ENCODE measurements at places on chromosomes 3 and 15. TPM values are rescaled to one million over a fixed set of nuclear protein-coding genes. Genes with fewer than 3 reads are reported as not detected.

Gene SNRPA1
- 147 TPM for total RNA-seq

Gene CD276
- 2.8 TPM for total RNA-seq

Gene TMEM266
- not detected for total RNA-seq

Gene ZNF502
- total RNA-seq: 0.59 TPM

Gene DPH6
- 13.9 TPM for total RNA-seq

Gene DPPA2
- total RNA-seq: not detected

Gene C3orf85
- not detected for total RNA-seq

Gene ST8SIA2
- total RNA-seq: not detected

Gene GOLGA8S
- 0.80 TPM for total RNA-seq

Gene PGBD4
- 3.8 TPM for total RNA-seq

Gene RAB11A
- 147 TPM for total RNA-seq

Gene CILP
- 0.07 TPM for total RNA-seq

Gene CCR3
- 0.16 TPM for total RNA-seq

Gene ACKR4
- total RNA-seq: not detected

Gene ROBO1
- not detected for total RNA-seq

Gene VILL
- total RNA-seq: 20.2 TPM

Gene MESP2
- not detected for total RNA-seq

Gene GABRB3
- not detected for total RNA-seq

Gene GOLGA8F
- not detected for total RNA-seq

Gene TM4SF18
- not detected for total RNA-seq

Gene ARPP19
- total RNA-seq: 179 TPM

Gene NAALADL2
- total RNA-seq: not detected

Gene ECE2
- not detected for total RNA-seq

Gene RPL14
- total RNA-seq: 2,187 TPM

Measured in T-helper 2 cell treated with Interferon-gamma antibody and Interleukin-4, amounts not matched to agents 100 ng/mL and 5 ng/mL, for 36 hours (primary cell).